ENCODE measurements at places on chromosomes 2 and 18.

GRCh38 chr2:221322741-221323140 is 249.4 kb downstream of the EPHA4 start:
- no peak for DNase-seq

DNA sequence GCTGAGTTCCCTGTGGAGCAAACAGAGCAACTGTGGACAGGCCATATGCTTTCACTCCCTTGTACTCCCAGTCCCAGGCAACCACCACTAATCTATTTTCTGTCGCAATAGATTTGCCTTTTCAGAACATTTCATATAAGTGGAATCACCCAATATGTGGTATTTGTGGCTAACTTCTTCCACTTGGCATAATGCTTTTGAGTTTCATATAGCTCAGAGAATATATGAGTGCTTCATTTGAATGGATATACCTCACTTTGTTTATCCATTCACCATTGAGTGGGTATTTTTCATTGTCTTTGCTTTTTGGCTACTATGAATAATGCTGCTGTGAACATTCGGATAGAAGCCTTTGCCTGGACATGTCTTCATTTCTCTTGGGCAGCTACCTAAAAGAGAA is 151.9 kb downstream of the CERS6 start:
- no peak for DNase-seq

GRCh38 chr2:29810956-29811355 is 110.4 kb downstream of the ALK start:
- DNase-seq, result no peak

- no peak for DNase-seq
Measured at GRCh38 chr2:170396799-170397459, 219.0 kb downstream of the MYO3B start.

DNA sequence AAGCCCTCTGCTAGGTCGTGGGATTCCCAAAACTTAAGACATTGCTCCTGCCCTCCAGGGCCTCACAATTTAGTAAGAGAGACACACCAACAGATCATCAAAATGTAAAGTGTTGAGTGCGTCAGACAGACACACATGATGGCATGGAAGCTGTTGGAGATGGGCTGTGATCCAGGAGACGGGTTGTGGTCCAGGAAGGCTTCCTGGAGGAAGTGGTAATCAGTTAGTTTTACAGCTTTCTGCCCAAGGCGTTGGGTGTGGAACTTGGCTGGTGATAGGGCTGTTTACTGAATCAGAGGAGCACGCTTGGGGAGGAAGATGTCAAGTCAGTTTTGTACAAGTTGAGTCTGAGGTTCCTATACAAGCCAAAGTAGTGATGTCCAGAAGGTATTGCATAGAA is 24.0 kb upstream of the GLI2 start:
- DNase-seq, result no peak

GRCh38 chr2:118309946-118310680 is 221.8 kb downstream of the INSIG2 start:
- DNase-seq, result peak; percentile 1

DNA sequence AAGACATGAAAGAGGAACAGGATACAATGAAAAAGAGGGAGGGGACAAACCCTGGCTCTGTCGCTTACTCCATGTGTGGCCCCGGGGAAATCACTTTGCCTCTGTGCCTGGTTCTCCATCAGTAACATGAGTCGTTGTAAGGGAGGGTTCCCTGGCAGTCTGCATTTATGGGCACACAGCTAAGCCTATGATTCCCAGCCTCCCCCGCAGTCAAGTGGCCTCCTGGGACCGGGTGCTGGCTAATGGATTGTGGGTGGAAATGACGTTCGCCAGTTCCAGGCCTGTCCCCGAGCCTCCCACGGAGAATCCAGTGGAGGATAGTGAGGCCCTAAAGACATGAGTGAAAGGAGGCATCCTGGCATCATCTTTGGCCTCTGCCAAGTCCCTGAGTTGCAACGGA is 42.7 kb downstream of the SFXN5 start:
- no peak for DNase-seq

GRCh38 chr2:88091943-88092342 is 24.3 kb downstream of the SMYD1 start:
- no peak for DNase-seq

- no peak for DNase-seq
Measured at GRCh38 chr2:176111309-176111663, 4.2 kb downstream of the HOXD11 start.

DNA sequence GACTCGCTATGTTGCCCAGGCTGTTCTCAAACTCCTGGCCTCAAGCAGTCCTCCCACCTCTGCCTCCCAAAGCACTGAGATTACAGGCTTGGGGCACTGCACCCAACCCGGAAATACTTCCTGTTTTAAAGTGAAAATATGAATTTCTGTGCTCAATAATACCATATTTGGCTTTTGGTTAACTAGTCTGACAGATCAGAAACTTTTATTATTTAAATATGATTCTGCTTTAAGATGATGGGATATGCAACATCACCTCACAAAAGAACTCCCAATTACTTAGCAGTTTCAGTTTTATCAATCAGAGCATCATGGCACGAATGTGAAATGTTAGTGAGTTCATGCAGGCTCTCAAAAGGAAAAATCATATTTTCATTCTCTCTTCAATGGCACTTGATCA is 120.6 kb downstream of the PTRHD1 start:
- DNase-seq, result no peak

GRCh38 chr2:12538138-12538694 is 178.5 kb upstream of the TRIB2 start:
- no peak for DNase-seq

GRCh38 chr18:10398571-10398970 is 55.9 kb upstream of the APCDD1 start:
- no peak for DNase-seq

- DNase-seq, result no peak
Measured at GRCh38 chr2:566379-567313, 110.6 kb downstream of the TMEM18 start.

- DNase-seq, result no peak
Measured at GRCh38 chr2:12896318-12896982, 179.7 kb downstream of the TRIB2 start.

- DNase-seq, result no peak
Measured at GRCh38 chr2:86783615-86784339, 6.9 kb downstream of the CD8A start.

DNA sequence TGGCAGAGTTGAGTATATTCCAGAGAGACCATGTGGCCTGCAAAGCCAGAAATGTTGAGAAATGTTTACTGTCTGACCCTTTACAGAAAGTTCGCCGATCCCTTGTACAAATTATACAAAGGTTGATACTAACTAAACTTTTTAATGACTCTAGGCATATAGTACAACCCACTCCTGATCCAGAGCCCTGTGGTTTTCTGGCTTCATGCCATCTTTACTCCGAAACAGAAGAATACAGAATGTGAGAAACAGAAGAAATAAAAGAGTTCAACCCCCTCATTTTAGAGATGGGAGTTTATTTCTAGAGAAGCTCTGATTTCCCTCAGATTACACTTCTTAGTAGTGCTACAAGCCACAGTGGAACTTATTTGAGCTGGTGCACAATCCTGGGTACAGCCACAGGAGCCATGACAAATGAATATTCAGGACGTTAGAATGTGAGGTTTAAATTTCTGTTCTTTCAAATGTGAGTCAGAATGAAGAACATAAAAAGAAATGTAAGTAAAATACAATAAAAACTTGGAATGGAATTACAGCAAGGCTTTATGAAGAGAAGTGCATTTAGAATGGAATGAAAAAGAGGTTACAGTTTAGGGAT is 38.0 kb upstream of the SMCHD1 start:
- no peak for DNase-seq

- no peak for DNase-seq
Measured at GRCh38 chr2:39981883-39982311, 202.8 kb upstream of the THUMPD2 start.

GRCh38 chr2:240135706-240136012 is 446 bp downstream of the COPS9 start:
- DNase-seq, result no peak

- no peak for DNase-seq
Measured at GRCh38 chr2:161199912-161200701, 39.9 kb downstream of the TANK start.

DNA sequence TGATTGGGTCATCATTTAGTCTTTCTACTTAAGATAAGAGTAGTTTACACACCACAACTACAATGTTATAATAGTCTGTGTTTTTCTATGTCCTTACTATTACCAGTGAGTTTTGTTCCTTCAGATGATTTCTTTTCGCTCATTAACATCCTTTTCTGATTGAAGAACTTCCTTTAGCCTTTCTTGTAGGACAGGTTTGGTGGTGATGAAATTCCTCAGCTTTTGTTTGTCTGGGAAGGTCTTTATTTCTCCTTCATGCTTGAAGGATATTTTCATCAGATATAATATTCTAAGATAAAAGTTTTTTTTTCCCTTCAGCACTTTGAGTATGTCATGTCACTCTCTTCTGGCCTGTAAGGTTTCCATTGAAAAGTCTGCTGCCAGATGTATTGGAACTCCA is 38.0 kb upstream of the SLC16A14 start:
- DNase-seq, result no peak

- no peak for DNase-seq
Measured at GRCh38 chr2:23260621-23261020, 124.4 kb upstream of the KLHL29 start.

DNA sequence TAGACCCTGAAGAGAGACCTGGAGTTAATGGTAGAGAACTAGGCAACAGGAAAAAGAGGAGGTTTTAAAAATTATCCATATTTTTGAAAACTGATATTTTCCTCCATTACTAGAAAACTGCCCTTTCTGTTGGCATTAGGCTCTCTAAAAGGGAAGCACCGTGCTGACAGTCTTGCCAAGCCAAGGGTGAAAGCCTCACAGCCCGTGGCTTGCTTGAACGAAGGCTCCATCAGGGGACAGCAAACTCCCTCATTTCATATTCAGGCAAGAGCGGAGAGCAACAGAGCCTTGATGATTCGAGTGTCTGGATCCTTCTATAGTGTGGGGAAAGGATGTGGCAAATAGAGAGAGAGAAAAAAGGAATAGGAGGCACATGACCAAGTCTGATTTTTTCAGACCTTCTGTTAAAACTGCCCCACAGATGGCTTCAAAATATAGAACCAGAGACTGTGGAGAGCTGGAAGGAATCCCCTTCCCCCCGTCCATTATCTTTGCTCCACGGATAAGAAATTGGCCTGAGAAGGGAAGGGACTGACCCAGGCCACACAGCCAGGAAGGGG is 67.0 kb downstream of the CACNB4 start:
- no peak for DNase-seq

GRCh38 chr18:11047156-11047555 is 102.2 kb downstream of the PIEZO2 start:
- DNase-seq, result no peak

- DNase-seq, result no peak
Measured at GRCh38 chr18:7232218-7232617, 1.3 kb downstream of the LRRC30 start.

- peak; percentile 8 for DNase-seq
Measured at GRCh38 chr2:49973917-49974368, 819.6 kb upstream of the FSHR start.

DNA sequence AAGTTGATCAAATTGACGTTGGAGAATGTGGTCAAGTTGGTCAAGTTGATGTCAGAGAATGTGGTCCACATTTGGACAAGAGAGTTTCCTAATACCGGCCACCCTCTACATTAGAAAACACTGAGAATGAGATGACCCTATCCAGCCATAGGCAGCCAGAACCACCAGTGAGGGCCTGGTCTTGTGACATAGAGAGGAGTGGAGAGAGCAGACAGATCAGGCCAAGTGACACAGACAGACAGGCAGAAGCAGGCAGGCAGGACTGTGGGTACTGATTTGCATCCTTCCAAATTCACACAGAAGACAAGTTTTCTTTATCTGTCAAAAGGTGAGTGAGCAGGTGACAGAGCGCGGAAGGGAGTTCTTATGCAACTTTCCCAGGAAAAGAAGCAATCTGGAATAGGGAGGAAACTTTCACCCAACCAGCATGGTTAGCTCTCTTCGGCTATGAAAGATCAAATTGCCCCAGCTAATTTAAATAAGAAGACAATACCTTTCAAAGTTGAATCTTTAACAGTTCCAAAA is 109.1 kb upstream of the PID1 start:
- no peak for DNase-seq

DNA sequence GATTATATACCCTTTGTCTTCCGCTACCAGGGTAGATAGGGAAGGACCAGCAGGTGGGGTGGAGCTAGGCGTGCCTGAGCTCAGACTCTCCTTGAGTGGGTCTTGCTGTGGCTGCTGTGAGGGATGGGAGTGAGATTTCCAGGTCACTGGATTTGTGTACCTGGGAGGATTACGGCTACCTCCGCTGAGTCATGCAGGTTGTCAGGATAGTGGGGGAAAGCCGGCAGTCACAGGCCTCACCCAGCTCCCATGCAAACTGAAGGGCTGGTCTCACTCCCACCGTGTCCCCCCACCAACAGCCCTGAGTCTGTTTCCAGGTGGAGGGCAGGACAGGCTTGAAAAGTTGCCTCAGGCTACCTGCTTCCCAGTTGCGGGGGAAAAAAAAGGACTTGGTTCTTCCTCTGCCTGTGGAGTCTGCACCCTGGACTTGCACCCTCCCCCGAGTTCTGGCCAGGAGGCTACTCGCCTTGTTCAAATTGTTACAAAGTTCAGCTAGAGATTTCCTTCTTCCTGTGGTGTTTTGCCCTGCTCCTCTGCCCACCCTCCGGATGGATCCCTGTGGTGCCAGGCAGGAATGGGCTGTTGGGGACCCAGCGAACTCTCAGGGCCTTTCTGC is 268.3 kb downstream of the VAPA start:
- DNase-seq, result no peak

DNA sequence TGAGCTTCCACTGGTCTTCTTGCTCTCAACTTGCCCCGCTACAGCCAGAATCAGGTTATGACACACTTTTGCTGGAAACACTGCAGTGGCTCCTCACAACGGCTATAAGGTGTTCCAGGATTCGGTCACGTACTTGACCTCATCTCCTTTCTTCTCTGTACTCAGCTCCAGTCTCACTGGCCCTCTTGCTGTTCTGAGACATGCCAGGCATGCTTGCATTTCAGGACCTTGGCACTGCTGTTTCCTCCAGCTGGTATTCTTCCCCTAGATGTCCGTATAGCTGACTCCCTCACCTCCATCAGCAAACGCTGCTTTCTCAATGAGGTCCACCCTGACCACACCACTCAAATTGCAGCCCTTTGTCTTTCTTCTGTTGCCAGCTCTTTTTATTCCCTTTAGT is 31.9 kb upstream of the C1GALT1C1L start:
- no peak for DNase-seq

DNA sequence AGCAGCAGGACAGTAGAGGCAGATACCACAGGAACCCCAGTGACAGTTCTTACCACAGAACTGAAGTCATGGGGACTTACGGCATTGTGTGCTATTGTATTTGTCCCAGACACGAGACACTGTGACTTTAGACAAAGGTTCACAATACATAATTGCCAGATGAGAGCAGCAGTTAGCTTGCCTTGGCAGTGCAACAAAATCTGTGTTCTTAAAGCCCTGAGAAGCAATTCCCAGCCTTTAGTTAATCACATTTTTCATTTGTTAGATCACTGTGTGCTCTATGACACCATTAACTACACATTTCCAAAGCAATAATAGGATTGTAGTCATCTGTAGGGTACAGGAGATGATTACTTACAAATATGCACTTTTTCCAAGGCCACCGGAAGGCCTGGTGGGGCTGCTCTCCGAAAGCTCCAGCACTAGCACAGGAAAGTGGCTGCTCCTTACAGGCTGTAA is 97.5 kb upstream of the LDLRAD4 start:
- DNase-seq, result no peak

- DNase-seq, result no peak
Measured at GRCh38 chr2:233040571-233040970, 8.1 kb downstream of the NEU2 start.

All from activated CD8-positive, alpha-beta memory T cell treated with anti-CD3 and anti-CD28 coated beads for 1 hour (primary cell).